ENCODE measurements at places on chromosomes 12 and 14.

GRCh38 chr14:76391981-76392690 lies 16.2 kb downstream of the ESRRB start:
- no peak for DNase-seq

DNA sequence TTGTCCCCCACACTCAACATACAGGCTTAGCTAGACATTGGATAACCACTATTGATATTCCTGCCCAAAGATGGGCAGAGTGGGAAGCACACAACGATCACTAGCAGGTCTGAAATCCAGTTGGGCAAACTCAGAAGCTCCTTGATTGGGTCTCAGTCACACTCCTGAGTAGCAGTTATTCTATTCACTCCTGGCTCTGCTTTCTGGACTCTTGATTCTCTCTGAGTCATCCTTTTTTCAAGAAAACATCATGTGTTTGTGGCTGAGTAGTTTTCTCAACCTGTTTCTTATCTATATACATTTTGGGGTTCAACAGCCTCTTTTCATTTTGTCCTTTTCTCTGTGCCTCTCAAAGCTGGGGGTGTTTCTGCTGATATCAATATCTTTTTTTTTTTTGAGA lies 46.0 kb upstream of the MANSC4 start:
- no peak for DNase-seq

- DNase-seq = no peak
These were observed 129.7 kb downstream of the CHST11 start for GRCh38 chr12:104586351-104586919.

DNA sequence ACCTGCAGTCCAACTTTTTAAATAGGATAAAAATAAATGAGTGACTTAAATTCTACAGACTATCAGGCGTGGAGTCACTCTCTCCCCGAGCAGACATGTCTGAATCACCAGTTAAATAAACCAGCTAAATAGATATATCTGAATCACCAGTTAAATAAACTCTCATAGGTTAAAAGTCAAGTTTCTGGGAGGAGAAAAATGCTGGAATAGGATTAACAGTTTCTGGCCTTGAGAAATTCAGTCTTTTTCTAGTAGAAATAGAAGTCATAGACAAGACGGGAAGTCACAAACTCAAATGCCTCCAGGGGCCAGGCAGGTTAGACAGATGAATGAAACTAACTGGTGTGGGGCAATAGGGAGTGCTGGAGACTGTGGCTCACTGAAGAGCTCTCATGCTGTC lies 258.6 kb upstream of the TMEM132C start:
- no peak for DNase-seq

DNA sequence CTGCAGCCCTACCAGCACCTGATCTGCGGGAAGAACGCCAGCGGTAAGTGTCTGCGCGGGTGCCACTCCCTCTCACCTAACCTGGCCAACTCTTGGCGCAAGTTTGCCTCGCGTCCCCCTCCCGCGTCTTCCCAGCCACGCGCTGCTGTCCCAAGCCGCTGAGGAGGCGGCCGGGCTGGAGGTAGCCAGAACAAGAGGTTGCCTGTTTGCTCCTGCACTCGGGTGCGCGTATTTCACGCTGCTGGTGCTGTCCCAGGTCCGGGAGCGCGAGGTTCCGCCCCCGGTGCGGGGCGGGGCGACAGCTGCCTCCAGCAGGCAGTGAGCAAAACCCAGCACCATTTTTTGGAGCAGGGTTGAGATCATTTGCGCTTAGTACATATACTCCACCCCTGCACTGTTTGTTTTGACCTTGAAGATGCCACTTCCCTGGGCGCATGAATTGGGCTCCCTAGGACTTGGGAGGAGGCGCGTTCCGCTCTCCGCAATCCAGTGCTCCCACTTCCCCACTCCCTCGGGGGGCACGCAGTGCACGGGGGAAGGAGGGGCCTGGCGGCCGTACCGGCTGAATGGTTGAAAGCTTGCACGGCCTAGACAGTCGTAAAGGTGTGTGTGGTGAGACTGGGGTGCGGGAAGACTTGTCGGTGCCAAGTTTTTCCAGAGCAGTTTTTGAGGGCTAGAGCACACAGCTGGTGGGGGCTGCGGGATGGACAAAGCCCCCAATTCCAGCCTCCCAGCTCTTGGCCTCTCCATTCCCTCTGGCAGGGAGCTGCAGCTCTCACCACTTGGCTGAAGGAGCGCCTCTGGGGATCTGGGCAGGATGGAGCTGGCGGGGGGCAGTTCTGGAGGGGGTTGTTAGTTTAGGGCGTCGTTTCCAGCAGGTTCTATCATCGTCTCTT lies 226.9 kb upstream of the CRY1 start:
- peak; percentile 54 for DNase-seq

DNA sequence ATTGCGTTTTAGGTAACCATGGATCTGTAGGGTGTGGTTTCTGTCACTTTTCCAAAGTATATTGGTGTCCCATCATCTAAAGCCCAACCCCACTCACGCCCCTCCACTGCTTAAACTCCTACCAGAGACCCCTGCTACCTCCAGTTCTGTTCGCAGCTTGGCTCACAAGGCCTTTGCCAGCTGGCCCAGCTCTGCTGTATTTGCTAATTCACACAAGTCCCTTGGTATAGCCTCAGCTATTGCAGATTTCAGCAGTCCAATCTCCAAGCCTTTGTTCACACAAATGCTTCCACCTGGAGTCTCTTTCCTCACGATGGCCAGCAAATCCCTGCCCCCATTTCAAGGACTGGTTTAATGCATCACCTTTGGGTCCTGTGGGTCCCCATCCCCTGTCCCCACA lies 24.2 kb downstream of the ISCA2 start:
- no peak for DNase-seq

GRCh38 chr12:108531929-108532848 lies 17.1 kb downstream of the FICD start:
- no peak for DNase-seq

DNA sequence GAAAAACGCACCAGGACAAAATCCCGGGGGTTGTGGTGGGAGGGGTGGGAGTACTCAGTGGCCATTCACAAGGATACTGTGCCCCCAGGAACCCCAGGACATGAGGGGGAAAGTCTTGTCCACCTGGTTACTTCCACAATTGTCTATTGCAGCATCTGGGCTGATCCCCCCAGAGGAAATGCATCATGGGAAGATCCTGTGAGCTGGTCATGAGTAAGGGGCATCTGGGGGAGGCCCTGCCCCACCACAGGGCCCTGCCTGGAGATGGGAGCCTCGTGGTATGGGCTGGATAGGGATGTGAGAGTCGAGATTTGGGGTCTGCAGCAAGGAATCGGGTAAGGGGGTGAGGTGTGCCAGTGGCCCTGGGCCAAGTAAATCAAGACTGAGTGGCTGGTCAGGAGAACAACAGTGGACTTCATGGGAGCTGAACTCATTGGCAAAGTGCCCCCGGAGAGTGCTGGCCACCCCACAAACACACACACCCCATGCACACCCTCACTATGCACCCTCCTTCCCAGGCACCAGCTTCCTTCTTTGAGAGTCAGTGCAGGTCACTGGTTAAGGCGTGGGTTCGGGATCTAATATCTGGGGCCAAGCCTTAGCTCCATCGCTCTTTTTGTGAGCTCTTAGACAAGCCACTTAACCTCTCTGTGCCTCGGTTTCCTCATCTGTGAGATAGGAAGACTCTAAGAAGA lies 3.0 kb upstream of the SERPINA1 start:
- no peak for DNase-seq

DNA sequence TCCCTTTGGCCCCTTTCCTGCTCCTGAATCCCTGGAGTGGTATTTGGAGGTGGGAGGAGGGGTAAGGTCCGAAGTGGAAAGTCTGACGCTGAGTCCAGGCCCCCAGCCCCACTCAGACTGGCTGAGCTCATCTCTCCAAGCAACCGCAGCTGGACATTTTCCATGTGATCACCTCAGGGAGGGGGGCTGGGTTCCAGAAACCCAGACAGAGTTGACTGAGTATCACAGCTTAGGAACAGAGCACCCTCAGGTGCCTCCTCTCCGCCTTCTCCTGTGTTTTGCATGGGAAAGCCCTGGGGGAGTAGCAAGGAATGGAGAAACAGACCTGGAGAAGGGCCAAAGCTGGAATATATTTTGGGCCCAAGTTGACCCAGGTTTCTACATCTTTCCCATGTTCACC lies 8.0 kb upstream of the ITGA5 start:
- no peak for DNase-seq

- DNase-seq = no peak
These were observed 286 bp downstream of the PPP4R3A start for GRCh38 chr14:91509878-91510170.

GRCh38 chr14:75543786-75544185 lies 21.5 kb downstream of the BATF start:
- no peak for DNase-seq

GRCh38 chr12:44464180-44464579 lies 411.9 kb downstream of the NELL2 start:
- no peak for DNase-seq

DNA sequence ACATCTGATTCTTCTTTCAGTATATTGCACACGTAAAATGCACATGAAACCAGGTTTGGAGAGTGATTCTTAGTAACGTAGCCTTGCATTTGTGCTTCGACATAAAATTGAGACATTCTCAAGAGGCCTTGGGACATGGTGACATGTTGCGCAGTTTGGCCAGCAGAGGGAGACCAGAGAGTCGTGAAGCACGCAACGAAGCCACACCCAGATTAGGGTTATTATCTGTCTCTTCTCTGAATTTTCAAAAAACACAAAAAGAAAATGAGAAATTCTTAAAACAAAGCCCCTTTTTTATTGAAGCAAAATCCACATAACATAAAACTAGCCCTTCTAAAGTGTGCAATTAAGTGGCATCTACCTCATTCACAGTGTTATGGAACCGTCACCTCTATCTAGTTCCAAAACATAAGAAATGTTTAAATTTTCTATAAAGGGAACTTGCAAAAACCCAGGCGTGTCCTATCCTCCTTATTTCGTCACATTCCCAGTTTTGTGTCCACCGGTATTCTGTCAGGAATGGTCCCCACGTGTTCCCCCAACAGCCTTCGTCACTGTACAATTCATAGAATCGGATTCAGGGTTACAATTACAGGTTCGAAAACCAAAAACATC lies 108.8 kb upstream of the ATF7IP start:
- peak; percentile 65 for DNase-seq

- DNase-seq = no peak
These were observed 34.9 kb upstream of the PTPRR start for GRCh38 chr12:70955415-70955814.

DNA sequence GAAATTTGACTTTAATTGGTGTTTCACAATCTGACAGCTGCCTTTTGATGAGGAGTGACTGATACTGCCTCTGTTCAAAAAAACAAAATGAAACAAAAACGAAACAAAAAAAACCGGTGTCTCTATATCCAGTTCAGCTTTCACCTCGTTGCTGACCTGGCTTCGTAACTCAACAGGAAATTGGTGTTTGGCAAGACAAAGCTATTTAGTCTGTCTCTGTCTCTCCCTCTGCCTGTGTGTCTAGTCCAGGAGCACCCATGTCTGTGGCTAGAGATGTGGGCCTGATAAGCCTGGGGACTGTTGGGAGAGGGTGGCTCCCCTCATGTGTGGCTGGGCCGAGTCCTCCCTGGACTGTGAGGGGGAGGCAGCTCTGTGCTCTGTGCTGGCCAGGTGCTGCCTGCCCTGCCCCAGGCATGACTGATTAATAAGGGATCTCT lies 11.3 kb downstream of the CACNA1C start:
- DNase-seq = no peak

DNA sequence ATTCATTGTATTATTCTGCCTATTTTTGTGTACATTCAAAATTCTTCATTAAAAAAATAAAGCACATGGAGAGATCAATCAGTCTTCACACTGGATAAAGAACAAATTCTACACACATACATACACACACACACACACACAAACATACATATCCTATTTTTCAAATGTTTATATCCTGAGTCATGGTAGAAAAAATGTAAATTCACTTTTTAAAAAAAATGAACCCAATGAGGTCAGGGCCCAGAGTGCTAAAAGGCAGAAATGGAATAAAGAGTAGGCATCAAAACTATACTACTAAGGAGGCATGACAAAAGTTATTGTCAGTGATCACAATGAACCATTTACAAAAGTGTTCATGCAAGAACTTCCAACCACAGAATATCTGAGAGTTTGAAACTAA lies 17.3 kb downstream of the GALC start:
- no peak for DNase-seq

- DNase-seq = no peak
These were observed 137.6 kb upstream of the PPFIA2 start for GRCh38 chr12:81896771-81897170.

DNA sequence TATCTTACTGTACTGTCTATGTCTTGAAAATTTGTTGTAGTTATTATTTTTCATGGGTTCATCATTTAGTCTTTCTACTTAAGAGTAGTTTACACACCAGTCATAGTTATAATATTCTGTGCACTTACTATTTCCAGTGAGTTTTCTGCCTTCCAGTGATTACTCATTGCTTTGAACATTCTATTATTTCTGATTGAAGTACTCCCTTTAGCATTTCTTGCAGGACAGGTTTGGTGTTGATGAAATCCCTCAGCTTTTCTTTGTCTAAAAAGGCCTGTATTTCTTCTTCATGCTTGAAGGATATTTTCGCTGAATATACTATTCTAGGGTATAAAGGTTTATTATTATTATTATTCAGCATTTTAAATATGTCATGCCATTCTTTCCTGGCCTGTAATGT lies 66.8 kb downstream of the TSPAN8 start:
- no peak for DNase-seq

- DNase-seq = no peak
These were observed 43.1 kb downstream of the GALNT16 start for GRCh38 chr14:69303086-69303485.

DNA sequence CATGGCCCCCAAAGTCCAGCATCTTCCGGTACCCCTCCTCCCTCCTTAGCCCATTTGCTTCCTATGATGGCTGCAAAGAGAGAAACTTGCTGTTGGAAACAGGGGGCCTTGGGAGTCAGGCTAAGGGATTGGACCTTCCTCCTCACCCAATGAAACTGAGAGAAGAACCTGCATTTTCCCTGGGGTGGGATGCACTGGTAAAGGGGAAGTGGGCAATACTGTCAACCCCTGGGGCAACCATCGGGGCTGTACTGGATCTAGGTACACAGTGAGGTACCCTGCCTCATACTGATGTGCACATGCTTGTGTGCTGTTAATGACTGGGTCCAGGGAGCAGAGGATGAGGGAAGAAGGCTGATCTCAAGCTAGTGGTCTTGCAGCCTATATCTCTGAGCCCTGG lies 11.0 kb upstream of the JPH4 start:
- DNase-seq = no peak

DNA sequence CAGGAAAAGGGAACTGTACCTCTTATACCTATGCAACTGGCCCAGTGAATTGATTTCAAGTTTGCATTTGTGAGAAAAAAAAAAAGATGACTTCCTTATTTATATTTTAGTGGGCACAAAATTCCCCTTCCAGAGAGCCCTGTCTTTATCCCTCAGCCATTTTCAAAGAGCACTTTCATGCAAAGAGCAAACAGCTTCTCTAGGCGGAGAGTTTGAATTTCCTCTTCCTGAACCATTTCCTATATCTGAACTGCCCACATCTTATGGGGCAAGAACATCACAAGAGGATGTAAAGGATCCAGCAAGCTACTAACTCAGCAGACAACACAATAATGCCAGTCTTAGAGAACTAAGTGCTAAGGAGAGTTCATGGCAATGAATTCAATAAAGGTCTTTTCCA lies 22.3 kb upstream of the PLXNC1 start:
- DNase-seq = no peak

Data from SW480 (cell line).